ENCODE measurements at places on chromosomes 3 and 15. TPM values are rescaled to one million over a fixed set of nuclear protein-coding genes. Genes with fewer than 3 reads are reported as not detected.

Gene TAGLN3
- total RNA-seq: 3.5 TPM

Gene TRH
- total RNA-seq: 0.20 TPM

Gene PRICKLE2
- 35.4 TPM for total RNA-seq

Gene LRRC57
- total RNA-seq: 14.4 TPM

Gene BLM
- 1.2 TPM for total RNA-seq

Gene ARGFX
- total RNA-seq: not detected

Gene SAMMSON
- not detected for total RNA-seq

Gene CFAP91
- 0.72 TPM for total RNA-seq
